ENCODE measurements at places on chromosomes 6 and 20. TPM values are rescaled to one million over a fixed set of nuclear protein-coding genes. Genes with fewer than 3 reads are reported as not detected.

GRCh38 chr6:53603386-53604116, 58.6 kb upstream of the GCLC start:
- DNase-seq = no peak

- DNase-seq = no peak
These were observed 135.0 kb upstream of the JARID2 start for GRCh38 chr6:15110726-15111354.

- DNase-seq = no peak
These were observed 9.1 kb downstream of the RNF114 start for GRCh38 chr20:49945306-49945700.

DNA sequence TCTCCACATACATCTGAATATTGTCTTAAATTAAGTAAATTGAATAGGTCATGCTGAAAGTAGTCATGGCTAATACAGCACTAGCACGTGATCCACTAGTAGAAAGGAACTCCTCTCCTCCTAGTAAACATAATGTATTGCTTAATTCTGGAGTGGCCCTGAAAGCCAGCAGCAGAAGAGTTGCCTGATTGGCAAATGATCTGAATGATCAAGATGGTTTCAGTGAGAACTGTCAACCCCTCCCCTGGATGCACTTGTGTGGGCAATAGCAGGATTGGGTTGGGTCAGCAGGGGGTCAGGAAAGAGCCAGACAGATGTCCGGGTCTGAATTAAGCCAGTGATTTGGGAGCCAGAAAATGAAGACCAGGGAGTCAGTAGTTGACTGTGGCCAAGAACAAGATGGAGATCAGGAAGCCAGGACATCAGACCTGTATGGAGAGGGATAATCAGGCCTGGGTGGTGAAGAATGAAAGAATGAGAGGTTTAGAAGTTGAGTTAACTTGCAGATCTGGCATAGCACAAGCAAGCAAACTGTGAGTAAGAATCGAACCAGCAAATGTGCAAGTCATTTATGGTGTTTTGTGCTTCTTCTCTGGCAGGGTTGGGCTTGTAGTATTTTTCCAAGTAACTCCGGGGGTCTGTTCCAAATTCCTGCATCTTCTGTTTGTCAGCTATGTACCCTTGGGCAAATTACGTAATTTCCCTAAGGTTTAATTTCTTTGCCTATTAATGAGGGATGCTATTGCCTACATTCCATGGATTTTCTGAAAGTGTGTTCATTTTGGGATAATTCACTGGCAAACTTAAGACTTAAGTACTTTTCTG, 304.9 kb downstream of the CD109 start:
- no peak for DNase-seq

GRCh38 chr6:130359736-130360135, 6.1 kb upstream of the TMEM200A start:
- DNase-seq = no peak

GRCh38 chr6:37259191-37259590, 1.2 kb upstream of the TMEM217 start:
- DNase-seq = no peak

GRCh38 chr20:46037036-46037435, 8.0 kb downstream of the SLC12A5 start:
- DNase-seq = no peak

GRCh38 chr6:169795196-169795595, 43.8 kb downstream of the ERMARD start:
- no peak for DNase-seq

- DNase-seq = no peak
These were observed 78.4 kb downstream of the RNF144B start for GRCh38 chr6:18465410-18466154.

Gene TGM3
- not detected for total RNA-seq

Gene ECT2L
- total RNA-seq = not detected

Gene C6orf163
- 3.3 TPM for total RNA-seq
